Activated CD4-positive, alpha-beta T cell treated with anti-CD3 and anti-CD28 coated beads for 36 hours (primary cell): ENCODE measurements at places on chromosomes 12 and 14. TPM values are rescaled to one million over a fixed set of nuclear protein-coding genes. Genes with fewer than 3 reads are reported as not detected.

DNA sequence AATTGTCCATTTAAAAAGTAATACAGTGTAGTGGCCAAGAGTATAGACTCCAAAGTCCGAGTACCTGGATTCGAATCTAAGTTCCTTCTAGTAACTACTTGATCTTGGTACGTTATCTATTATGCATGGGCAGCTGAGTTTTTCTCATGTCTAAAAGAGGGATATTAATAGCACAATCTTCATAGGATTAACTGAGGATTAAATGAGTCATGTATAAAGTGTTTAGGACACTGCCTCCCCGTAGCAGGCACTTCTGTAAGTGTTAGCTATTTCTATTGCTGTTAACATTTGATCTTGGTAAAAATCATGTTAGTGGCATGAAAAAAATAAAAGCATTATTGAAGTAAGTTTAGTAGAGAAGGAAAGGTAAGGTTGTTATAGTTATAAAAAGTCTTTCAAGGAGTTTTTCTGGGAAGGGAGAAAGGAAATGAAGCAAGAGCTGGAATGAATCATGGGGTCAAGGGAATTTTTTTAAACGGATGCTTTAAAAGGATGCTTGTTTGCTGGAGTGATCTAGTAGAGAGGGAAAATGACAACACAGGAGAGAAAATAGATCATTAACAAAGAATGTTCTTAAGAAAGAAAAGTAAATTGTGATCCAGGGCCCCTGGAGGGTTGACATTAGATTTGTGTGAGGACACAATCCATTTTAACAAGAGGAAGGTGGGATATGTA lies 502.2 kb upstream of the USP15 start:
- no peak for DNase-seq

- DNase-seq = no peak
Observed at GRCh38 chr14:76769636-76770292, 8.5 kb downstream of the VASH1 start.

The RTL1 gene
- not detected for total RNA-seq

- no peak for DNase-seq
Observed at GRCh38 chr14:68760761-68761160, 32.1 kb downstream of the ZFP36L1 start.

- no peak for DNase-seq
Observed at GRCh38 chr12:96101806-96102205, 66.4 kb upstream of the LTA4H start.

DNA sequence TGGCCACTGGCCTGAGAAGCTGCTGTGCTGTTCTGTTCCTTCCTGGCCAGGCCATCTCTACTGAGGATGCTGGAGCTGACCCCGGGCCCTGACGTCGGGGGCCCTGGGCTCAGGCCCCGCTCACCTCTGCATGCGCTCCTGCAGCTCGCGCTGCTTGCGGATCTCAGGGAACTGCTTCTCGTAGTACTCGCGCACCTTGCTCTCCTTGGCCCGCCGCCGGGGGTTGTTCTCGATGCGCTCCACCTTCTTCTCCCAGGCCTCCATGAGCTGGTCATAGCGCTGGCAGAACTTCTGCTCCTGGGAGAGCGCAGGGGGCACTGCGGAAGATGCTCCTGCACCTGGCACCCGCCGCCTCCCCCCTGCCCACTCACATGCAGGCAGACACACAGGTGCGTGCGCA lies 135.6 kb downstream of the RFLNA start:
- no peak for DNase-seq

The KRT6C gene
- not detected for total RNA-seq

- DNase-seq = peak; percentile 56
Observed at GRCh38 chr12:121579190-121579791, 1.5 kb downstream of the KDM2B start.

GRCh38 chr12:82866946-82867345 lies 180.2 kb downstream of the TMTC2 start:
- no peak for DNase-seq

- DNase-seq = no peak
Observed at GRCh38 chr12:109444259-109444658, 32.8 kb downstream of the KCTD10 start.

- no peak for DNase-seq
Observed at GRCh38 chr12:6285532-6286306, 24.8 kb upstream of the PLEKHG6 start.

DNA sequence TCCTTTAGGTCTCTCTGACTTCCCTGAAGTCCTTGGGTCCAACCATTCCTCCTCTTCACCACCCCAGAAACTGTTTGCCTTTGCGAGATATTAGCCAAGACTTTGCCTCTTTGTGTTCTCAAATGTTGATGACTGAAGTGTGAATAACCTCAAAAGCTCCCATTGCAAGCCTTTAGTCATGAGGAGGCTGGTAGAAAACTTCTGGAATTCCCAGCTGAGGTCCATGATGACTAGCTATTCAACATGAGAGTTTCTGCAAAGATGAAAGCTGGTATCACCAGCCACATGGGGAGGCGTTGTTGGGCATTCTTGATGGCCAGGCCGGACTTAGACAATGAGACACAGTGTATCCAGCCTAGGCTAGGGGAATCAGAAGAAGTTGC lies 111.7 kb downstream of the TBX5 start:
- DNase-seq = no peak

GRCh38 chr12:49366096-49366651 lies 1.1 kb upstream of the SPATS2 start:
- DNase-seq = peak; percentile 37

The CLEC9A gene
- not detected for total RNA-seq
